Activated naive CD4-positive, alpha-beta T cell (primary cell): ENCODE measurements at places on chromosomes 12 and 14.

DNA sequence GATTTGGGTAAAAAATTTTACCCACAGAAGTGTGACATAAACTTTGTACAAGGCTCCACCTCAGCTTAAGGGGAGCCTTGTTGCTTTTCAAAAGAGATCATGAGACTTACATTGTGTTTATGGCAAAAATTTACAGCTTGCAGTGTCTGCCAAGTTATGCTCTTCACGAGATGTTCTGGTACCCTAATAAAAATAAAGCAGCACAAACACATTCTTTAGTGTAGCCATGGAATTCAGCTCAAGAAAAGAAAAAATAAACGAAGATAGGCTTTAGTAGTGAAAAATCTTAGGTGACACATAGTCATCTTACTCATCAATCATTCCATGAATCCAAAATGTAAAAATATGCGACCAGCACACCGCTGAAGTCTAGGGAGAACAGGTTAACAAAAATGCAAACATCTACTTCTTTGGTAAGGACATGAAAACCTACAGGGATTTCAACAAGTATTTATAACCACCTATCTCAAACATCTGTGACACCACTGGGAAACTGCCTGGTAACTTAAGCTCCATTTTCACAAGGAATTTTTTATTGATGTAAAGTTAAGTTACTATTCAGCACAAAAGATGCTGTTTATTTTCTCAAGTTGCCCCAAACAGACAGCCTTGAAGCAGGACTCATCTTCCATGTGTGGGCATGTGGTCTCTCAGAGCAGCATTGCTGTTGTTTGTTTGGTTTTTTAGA, 32.9 kb downstream of the DMAC2L start:
- no peak for DNase-seq

- DNase-seq = no peak
Measured at GRCh38 chr12:39764944-39765560, 145.4 kb upstream of the ABCD2 start.

- no peak for DNase-seq
Measured at GRCh38 chr12:79763766-79764452, 73.1 kb upstream of the PAWR start.

DNA sequence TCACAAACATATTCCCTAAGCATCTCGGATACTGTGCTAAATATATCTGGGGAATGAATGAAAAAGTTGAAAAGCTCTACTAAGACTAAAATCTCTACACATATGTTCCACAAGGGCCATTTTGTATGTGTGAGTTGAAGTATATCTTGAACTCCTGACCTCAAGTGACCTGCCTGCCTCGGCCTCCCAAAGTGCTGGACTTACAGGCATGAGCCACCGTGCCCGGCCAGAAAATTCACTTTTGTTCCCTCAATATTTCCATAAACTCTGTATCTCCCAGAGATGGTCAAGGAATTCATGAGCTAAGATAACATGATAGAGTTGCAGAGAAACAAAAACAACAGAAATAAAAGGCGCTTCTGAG, 1.5 kb upstream of the TUBA1C start:
- DNase-seq = no peak

GRCh38 chr12:66910366-66910974, 231.6 kb upstream of the GRIP1 start:
- no peak for DNase-seq

- DNase-seq = no peak
Measured at GRCh38 chr12:46574847-46575246, 202.3 kb upstream of the SLC38A2 start.

DNA sequence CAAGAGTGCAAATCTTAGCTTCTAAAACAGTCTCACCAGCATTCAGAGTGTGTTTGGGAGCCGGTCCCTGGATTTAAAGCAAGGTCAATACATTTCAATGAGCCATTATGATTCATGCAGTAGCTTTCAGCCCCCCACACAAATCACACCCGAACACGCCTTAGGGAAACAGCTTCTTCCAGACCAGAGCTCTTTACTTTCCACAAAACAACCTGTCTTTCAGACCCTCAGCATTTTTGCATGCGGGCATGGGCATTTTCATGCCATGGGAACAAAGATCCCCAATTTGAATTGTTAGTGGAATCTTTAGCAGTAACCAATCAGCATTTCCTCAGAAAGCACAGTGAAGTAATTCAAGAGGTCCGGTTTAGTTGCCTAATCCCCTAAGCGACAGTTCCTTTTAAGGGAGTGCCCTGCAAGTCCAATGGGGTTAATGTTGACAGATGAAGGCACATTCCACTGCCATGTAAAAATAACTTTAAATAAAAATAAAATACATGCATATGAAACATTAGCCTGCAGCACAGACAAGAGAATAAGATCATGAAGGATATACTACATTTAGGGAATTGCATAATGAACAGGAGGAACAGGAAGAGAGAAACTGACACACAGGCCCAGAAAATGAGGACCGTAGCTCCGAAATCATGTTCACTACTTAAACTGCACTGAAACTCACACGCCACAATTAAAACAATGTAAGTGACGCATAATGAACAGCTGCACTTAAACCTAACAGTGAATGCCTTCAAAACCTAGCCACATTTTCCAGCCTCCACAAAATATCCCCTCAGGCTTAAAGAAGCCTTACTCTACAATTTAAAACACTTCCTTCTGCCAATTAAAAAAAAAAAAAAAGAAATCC, 4.0 kb downstream of the VPS37B start:
- DNase-seq = no peak

DNA sequence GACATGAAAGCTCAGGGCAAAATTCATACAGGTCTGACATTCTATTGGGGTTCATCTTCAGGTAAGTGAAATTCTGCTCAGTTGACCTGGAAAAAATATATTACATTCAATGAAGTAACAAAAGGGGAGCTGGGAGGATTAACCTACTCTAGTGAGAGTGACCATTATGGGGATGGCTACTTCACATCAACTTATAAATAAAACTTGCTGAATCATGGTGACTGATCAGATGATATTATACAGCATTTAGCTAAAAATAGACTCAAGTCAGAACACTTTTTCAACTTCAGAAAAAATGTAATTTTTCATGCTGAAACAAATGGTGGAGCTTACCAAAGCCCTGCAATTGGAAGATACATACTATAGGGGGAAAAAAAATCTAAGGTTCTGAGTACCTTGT, 800.2 kb downstream of the FSCB start:
- DNase-seq = no peak

DNA sequence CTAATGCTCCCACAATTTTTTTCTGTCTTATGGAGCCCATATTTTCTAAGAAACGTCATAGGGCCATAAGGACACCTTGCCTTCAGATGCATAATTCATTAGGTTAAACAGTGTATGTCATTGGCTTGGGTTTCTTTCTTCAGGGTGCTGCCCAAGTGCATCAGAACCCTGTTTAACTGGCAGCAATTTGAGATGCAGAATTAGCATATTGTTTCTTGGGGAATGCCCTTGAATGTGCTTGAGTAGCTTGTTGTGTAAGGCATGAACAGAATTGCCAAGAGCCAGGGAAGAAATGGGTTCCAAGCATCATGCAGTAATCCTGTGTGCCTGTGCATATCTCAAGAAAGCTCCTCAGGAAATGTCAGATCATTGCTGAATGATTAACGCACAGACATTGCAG, 277.2 kb downstream of the SYT1 start:
- DNase-seq = no peak

DNA sequence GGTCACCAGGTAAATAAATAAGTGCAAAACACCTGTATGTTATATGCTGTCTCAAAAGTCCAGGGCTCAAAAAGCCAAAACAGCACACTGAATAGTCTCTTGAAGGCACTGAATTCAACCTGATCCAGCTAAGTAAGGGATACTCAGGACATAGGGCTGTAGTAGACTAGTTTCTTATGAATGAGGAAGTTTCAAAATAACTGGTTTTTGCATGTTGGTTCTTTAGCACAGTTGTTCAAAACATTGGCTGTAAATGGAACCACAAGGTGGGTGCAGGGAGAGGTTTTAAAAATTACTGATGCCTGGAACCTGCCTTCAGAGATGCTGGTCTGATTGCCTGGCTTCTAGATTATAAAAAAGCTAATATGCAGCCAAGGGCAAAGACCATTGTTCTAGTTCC, 34.1 kb downstream of the NDUFA12 start:
- no peak for DNase-seq
